EH (cell line): ENCODE measurements at places on chromosomes 6 and 20.

GRCh38 chr6:5617179-5617578, 355.9 kb downstream of the FARS2 start:
- DNase-seq: no peak

DNA sequence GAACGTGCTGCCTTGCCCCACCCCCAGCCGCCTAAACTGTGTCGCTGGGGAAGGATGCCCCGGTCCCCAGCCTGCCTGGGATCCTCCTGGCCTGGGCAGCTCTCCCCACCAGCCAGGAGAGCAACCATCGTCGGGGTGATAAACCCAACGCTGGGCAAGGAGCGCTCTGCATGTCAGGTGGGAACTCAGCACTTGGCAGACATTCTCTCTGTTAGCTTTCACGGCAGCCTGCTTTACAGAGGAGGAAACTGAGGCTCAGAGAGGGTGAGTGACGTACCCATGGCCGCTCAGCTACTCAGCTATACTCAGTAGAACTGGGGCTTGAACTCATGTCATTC, 37.9 kb downstream of the RBM38 start:
- no peak for DNase-seq

DNA sequence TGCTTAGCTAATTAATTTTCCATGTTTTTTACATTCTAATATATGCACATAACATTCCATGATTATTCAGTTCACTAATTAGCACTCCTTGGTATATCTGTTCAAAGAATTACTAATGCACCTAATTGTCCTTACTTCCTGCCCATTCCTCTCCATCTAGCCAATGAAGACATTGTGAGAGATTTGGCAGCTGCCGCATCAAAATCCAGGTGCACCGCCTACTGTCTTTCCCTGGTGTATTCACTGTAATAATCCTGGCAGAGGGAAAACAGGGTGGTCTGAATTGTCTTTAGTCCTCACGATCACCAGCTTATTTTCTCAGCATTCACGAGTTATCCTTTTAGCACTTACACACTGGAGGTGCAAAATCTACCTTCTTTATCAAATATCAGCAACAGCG, 61.0 kb upstream of the SCGN start:
- DNase-seq: no peak

DNA sequence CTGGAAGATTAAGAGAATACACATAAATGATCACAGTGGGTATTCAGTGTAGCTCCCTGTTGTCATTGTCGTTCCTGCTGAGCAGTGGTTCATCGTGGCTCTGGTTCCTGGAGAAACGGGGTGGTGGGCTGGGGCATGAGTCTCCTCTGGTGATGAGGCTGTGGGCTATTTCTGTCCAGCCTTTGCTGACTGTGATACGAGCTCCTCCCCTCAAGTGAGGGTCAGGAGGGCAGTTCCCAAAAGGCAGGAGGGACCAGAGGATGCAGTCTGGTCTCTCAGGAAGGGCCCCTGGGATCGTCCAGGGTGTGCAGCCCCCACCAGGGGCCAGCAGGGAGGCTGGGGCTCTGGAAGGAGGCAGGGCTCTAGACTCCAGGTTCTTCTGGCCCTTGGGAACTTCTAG, 31.1 kb upstream of the DLGAP4 start:
- DNase-seq: no peak

DNA sequence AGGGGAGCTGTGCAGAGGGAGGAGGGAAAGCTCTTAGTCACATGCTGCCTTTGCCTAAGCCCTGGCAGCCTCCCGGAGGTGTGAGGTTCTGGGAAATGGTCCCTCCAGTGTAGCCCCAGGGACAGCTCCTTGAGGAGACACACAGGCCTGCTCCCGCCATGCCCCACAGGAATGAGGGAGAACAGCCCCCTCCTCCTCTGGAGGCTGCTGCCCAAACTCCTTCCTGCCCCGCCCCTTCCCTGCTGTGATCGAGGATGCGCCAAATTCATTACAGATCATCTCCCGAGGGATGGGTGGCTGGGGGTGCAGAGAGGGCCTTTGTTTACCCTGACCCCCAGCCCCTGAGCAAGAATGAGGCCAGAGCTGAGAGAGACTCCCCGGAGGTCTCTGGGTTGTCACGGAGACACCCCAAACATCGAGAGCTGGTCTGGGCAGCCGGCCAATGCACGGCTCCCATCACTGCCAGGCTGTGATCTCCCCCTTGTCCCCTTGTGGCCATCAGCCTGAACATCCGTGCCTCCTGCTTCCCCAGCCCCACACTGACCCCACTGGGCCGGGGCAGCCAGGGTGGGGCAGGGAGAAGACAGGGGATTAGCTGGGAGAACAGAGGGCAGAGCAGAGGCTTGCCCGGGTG, 8.4 kb downstream of the CYP21A2 start:
- DNase-seq: peak; percentile 43

DNA sequence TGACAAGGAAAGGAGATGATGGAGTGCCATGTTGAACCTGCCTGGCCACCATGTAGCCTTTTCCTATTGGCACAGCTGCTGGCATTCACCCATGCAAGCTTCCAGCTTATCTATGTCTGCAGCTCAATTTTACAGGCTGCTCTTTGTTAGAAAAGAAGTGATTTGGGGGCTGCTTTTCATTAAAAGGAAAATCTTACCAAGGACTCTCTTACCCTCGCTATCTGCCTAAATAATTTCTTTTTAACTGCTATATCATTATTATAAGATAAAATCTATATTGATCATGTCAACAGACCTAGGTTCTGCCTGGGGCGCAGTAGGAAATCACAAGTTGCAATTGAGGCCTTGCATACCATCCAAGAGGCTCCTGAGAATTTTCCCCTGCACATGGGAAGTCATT, 167.2 kb downstream of the SYNDIG1 start:
- DNase-seq: no peak

DNA sequence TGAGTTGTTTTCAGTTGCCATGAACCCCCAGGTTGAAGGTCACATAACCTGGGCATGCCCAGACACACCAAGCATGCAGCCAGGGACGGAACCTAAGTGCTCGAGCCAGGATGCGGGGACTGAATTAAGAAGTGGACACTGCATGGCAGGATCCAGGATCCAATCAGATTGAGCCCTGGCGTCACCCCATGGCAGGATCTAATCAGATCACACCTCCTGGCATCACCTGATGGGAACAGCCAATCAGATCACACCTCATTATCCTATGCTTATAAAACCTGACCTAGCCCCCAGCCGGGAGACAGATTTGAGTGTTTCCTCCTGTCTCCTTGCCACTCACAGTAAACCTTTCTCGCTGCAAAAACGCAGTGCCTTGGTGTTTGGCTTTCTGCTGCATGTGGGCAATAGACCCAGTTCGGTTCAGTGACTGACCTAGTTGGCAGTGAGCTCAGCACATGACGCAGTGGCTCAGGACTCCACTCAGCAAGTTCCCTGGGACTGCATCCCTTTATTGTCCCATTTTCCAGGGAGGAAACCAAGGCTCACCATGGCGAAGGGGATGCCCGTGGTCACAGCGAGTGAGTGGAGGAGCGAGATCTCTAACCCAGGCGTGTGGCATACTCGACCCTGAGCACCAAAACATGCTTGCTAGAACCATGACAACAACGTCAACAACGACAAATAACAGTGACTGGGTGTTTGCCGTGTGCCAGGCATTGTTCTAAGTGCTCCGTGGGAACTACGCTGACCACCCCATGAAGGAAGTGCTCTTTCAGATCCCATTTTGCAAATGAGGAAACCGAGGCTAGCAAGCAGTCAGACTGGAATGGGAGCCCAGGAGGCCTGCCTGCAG, 66.3 kb downstream of the RBM38 start:
- no peak for DNase-seq

DNA sequence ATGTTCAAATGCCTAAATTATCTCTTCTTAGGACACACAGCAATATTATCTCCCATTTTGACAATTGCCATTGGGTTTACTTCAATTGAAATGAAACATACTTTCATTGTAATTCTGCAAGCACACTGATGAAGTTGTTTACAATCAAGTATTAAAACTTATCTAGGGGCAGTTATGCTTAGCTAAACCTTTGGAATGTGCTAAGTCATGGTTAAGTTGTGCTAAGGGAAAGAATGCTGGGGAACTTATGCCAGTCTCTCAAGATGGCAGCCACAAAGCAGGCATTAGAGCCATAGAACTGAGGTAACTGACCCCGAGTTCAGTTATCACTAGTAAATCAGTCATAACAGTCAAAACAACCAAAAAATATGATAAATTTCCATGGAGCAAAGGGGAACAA, 59.1 kb upstream of the NT5E start:
- peak; percentile 64 for DNase-seq

DNA sequence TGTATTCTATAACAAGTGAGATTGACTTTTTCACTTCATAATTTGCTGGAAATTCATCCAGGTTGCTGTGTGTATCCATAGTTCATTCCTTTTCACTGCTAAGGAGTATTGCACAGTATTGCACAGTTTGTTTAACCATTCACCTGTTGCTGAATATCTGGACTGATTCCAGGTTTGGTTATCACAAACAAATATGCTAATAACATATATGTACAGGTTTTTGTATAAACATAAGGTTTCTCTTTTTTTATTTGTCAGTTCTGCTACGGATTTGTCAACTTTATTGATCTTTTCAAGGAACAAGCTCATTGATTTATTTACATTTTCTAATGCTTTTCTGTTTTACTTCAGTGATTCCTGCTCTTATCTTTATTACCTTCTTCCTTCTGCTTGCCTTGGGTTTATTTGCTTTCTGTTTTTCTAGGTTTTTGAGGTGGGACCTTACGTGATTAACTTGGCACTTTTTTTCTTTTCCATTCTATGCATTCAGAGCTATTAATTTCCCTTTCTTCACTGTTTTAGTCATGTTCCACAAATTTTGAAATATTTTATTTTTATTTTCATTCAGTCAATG, 117.0 kb upstream of the OGFRL1 start:
- no peak for DNase-seq

DNA sequence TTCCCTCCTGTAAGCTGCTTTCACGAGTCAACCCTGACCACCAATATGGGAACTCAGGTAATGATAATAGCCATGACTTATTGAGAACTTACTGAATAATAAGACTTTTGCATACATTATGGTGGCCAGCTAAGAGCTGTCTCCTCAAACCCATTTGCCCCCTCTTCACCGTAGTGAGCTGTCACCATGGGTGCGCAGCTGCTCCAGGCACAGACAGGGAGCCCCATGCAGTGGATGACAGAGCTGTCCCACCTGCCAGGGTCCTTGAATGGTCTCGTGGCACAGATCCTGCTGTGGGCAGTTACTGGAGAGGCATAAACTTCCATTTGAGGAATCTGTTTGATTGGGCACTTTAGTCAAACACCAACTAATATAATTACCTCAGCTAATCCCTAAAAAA, 1.9 kb downstream of the SLC22A16 start:
- DNase-seq: no peak

DNA sequence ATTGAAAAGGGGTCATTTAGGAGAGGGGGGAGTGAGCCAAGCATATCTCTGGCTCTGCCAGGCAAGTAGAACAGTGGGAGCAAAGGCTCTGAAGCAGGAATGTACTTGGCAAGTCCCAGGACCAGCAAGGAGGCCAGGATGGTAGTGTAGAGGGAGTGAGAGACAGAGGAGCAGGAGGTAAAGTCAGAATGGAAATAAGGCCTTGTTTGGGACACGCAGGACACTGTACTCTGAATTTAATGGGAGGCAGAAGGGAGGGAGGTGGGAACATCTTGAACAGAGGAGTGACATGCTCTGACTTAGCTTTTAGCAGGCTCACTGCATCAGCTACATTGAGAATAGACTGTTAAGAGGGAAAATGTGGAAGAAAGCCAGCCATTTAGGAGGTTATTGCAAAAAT, 37.0 kb upstream of the ENPP1 start:
- DNase-seq: no peak

DNA sequence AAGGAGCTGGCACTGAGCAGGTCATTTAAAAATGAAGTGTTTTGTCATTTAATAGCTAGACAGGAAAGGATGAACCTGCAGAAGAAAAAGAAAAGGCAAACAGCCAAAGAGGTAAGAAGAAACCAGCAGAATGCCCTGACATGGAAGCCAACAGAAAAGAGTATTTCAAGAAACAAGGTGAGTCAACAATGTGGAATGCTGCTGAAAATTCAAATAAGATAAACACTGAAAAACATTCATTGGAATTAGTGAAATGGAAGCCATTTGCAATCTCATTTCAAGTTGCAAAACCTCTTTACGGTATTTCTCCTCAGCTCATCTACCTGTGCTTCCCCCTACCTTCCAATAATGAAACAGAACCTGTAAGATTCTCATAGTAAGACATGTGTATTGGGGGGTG, 59.6 kb downstream of the RWDD2A start:
- DNase-seq: peak; percentile 61

GRCh38 chr6:146770965-146771735, 172.4 kb downstream of the ADGB start:
- no peak for DNase-seq

- no peak for DNase-seq
Measured at GRCh38 chr6:6474170-6474920, 114.2 kb upstream of the LY86 start.

DNA sequence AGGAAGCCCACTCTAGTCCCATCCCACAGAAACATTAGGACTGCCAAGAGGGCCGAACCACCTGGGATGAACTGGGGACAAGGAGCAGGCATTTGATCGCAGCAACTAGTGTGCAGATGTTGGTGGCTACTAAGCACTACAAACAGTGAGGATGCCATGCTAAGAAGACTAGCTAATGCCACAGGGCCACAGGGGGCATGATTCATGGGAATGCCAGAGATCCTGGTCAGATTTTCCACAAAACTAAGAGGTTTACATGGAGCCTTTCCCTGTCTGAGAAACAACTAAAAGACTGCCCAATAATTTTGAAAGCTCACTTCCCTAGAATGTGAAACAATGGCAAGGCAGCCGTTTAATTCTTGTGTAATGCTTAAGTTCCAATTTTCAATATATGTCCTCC, 375.9 kb upstream of the PTCHD4 start:
- no peak for DNase-seq

DNA sequence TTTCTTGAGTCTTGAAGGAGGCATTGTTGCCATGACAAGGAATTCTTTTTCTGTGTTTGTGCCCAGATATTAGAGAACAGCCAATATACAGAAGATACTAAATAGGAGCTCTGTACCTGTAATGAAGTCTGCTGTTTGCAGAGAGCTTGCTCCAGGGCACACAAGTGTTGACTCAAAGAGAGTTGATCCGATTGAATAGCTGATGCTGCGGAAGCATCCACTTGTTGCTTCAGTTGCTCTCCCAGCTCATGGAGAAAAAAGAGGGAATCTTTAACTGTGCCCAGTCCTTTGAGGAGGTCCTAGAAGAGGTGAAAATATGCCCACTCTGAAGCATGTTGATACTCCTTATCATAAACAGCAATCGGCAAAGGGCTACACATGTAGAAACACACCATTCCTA, 411.4 kb downstream of the ESR1 start:
- no peak for DNase-seq

DNA sequence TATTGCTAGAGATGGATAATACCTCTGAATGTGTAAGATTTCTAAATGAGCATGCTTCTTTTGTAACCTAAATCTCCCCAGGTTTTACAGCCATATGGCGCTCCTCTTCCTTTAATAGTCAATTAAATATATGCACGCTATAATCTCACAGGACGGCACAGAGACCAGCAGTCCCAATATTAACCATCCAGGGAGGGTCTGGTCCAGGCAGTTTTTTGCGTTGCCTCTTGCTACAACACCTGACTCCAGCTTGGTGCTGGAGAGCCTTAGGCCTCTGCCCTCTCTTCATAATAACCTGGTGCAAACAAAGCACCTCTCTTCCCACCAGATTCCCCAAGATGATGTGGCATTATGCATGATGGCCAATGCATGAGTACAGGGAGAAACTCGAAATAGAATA, 183.4 kb downstream of the LY86 start:
- DNase-seq: no peak
